ENCODE measurements at places on chromosomes 12 and 14.
A peak's percentile ranks its signal among the peaks of the same experiment; 100 is the strongest.

GRCh38 chr14:33880330-33880729 lies 70.5 kb downstream of the EGLN3 start:
- DNase-seq, result no peak

GRCh38 chr12:52354200-52354599 lies 13.1 kb downstream of the KRT85 start:
- no peak for DNase-seq

- DNase-seq, result no peak
Observed at GRCh38 chr12:62588916-62589315, 122.3 kb downstream of the MON2 start.

DNA sequence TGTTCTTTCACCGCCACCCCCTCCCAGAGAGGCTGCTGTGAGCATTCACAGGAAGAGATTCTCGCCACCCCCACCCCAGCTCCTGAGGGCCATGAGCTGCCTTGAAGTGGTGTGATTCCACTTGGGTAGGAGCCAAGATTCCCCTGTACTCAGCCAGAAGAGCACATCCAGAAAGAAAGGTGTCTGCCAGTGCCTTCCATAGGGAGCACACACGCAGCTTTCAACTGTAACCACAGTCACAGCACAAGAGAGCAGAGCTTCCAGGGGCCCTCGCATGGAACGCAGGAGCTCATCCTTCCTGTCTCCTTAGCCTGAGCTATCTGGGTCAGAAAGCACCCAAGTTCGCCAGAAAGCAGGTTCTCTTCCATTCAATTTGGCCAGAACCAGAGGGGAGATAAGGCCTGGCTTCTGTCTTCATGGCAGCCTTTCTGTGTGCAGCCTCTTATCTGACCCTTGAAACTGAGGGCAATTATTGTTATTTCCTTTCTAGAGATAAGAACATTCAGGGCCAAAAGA lies 66.6 kb upstream of the SCN8A start:
- no peak for DNase-seq

GRCh38 chr12:116380108-116380507 lies 102.6 kb upstream of the MED13L start:
- no peak for DNase-seq

- no peak for DNase-seq
Observed at GRCh38 chr12:18071336-18071735, 18.7 kb downstream of the RERGL start.

GRCh38 chr14:55589171-55589570 lies 9.2 kb downstream of the KTN1 start:
- DNase-seq, result no peak

GRCh38 chr12:17695495-17695894 lies 394.5 kb downstream of the RERGL start:
- no peak for DNase-seq

GRCh38 chr12:109513051-109513450 lies 35.6 kb downstream of the UBE3B start:
- no peak for DNase-seq

GRCh38 chr12:71107936-71108335 lies 49.9 kb downstream of the TSPAN8 start:
- DNase-seq, result no peak

- no peak for DNase-seq
Observed at GRCh38 chr12:51872689-51872981, 15.3 kb upstream of the ANKRD33 start.

GRCh38 chr12:5195691-5196090 lies 152.0 kb downstream of the KCNA5 start:
- no peak for DNase-seq

- DNase-seq, result no peak
Observed at GRCh38 chr12:2224961-2225360, 172.2 kb downstream of the CACNA1C start.

DNA sequence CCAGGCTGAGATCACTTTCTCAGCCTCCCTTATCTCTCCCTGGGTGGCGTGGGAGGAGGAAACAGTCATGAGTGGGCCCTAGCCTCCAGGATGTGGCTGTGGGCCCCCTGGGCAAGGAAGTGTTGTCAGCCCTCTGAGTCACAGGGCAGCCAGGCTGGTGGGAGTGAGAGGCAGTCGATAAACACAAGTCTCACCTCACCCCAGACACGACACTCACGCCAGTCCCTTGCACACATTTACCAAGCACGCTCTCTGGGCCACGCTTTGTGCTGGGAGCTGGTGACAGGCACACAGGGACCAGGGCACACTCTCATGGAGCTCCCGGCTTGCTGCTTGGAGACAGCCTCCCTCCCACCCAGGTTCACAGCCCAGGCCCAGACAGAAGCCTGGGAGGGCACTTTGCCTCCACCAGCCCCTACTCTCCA lies 1.9 kb upstream of the KRT79 start:
- DNase-seq, result peak; percentile 82

DNA sequence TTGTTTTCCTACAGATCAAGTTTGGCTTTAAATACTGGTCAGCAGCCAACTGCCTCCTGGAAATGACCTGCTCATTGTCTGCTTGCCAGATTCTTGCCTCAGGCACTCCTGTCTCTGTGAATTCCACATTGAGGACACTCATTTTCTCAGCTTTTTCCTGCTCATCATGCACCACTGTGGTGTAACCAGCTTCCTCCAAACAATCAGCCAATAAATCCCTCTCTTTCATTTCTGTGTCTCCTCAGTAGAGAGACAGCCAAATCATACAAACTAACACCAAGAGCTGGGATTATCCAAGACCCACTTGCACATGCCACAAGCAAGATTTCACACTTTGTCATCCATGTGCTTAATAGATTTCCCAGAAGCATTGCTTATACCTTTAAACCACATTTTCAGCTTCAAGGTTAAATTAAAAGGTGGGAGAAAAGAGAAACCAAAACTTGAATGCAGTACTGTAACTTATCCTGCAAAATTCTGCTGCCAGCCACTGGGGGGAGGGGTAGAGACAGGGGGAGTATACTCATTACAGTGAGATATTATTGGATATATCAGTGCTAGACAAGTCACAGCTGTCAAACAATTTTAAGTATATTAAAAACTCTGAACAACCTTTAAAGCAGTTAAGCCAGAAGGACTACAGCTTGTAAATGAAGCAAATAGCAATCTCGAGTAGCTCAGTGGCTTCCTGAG lies 105.0 kb downstream of the PPP2R5E start:
- peak; percentile 14 for DNase-seq

DNA sequence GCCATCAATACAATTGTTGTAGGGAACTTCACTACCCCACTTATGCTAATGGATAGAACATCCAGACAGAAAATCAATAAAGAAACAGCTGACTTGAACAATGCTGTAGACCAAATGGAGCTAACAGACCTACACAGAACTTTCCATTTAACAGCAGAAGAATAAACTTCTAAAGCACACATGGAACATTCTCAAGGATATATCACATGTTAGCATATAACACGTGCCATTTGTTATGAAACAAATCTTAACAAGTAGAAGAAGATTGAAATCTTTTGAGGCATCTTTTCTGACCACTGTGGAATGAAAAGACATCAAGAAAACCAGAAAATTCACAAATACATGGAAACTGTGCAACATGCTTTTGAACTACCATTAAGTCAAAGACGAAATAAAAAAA lies 62.5 kb upstream of the RNU6-8 start:
- no peak for DNase-seq

- no peak for DNase-seq
Observed at GRCh38 chr12:129195081-129195480, 341.8 kb downstream of the GLT1D1 start.

- no peak for DNase-seq
Observed at GRCh38 chr14:90894241-90894640, 78.0 kb upstream of the TTC7B start.

DNA sequence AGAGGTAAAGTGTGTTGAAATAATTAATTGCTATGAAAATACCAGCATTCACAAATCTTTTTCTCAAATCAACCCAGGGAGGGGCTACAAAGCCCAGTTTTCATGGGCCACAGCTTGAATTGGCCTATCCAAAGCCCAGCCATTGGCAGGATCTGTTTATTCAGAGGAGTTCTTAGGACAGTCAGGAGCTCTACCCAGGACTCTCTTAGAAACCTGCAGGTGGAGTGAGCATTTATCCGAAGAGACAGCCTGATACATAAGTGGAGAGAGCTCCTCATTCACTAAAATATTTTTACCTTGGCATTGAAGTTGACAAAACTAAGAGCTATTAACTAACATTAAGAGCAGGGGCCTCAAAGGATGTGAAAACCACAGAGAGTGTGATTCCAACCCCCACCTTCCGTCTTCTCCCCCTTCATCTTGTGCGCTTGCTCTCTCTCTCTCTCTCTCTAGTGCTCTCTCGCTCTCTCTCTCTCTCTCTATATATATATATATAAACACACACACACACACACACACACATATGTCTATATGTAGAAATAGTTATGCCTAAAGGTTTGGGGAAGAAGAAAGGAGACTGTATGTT lies 315.5 kb downstream of the SNAPC1 start:
- DNase-seq, result peak; percentile 14

- DNase-seq, result no peak
Observed at GRCh38 chr14:81437244-81437643, 37.1 kb upstream of the STON2 start.

DNA sequence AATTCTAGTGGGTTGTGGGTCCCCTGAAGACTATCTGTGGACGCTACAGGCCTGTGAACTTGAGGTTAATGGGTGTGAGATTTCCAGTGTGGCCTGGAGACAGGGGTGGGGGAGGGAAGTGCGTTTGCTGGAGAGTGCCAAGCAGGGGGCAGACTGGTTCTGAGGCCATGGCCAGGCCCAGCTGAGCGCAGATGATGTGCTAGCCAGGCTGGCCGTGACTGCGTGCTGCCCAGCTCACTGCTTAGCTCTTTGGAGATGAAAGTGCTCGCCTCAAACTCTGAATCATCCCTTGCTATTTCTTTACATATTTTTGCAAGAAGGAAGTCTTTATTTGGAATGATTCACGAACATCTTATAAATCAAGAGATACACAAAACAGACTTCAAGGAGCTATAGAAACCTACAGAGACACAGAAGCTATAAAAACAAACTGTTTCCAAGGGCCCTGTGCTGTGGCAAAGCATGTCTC lies 75.2 kb upstream of the PLEKHG3 start:
- DNase-seq, result no peak

DNA sequence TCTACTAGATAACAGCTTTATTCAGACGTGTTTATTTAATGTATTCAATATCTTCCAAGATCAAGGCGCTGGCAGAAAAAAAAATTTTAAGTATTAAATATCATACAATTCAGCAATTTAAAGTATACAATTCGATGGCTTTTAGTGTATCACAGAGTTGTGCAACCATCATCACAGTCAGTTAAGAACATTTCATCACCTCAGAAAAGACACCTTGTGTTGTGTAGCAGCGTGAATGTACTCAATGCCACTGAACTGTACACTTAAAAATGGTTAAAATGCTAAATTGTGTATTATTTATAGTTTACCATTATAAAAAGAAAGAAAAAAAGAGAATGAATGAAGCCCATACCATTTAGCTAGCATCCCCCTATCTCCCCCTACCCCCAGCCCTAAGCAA lies 96.4 kb downstream of the RIN3 start:
- DNase-seq, result no peak

DNA sequence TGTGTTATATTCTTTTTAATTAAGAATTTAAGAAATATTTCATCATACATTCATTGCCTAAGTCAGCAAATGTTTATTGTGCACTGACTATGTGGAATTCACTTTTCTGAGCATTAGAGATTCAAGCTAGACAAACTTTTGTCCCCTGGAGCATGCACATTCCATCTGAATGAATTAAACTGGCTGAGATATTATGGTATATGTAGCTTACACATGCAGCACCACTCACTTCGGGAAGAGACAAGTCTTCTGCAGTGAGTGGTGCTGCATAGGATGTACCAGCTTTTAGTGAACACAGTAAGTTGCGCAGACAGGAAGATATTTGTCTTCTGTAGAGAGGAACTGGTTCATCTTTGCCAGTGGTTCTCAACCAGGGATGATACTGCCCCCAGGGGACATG lies 318.4 kb downstream of the SYT1 start:
- no peak for DNase-seq

GRCh38 chr12:53198486-53199110 lies 8.5 kb downstream of the ITGB7 start:
- DNase-seq, result no peak

GRCh38 chr14:92959189-92959531 lies 36.2 kb downstream of the CHGA start:
- DNase-seq, result no peak

- DNase-seq, result no peak
Observed at GRCh38 chr14:35471803-35472202, 62.2 kb upstream of the INSM2 start.

- no peak for DNase-seq
Observed at GRCh38 chr12:71591601-71592000, 72.0 kb downstream of the ZFC3H1 start.

GRCh38 chr12:5516371-5517241 lies 84.7 kb downstream of the NTF3 start:
- no peak for DNase-seq

DNA sequence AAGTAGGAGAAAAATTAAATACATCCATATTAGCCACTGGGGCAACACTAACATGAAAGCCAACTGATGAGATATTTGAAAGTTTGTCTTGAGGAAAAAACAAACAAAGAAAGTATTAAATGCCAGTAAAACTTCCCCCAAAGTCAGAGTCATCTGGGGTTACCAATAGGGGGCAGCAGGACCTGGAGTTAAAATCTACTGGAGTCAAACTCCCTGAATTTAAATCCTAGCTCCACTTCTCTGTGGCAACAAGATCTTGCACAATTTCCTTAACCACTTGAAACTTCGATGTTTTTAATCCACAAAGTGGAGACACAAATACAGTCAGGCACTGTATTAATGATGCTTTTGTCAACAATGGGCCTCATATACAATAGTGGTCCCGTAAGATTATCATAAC lies 14.4 kb downstream of the PLEKHG7 start:
- no peak for DNase-seq

DNA sequence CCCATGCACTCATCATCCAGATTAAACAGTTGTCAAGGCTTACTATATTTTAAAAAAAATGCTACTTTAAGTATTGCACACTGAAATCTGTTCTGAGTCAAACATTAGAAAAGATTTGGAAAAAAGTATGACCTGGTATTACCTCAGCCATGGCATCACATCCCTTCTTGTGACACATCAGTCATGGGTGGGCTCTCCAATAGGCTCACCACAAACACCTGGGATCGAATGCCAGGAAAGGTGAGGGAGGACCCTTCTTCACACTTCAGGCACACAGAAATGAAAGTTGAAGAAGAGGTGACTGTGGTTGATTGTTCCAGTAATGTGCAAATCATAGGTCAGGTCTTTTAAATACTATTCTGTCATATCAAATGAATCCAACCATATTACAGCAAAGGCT lies 36.6 kb upstream of the GZMB start:
- peak; percentile 74 for DNase-seq

DNA sequence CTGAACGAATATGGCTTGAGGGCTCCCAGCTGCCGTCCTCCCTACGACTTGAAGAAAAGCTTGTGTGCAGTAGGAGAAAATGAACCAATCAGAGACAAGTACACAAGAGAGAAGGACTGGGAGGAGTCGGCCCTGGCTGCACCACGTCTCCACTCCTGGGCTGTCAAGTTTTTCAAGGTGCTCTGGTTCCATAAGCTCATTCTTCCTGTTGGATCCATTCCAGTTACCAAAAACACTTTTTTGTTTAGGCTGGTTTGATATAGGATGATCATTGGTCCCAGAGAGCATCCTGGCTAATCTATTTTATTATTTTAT lies 2.8 kb upstream of the A2ML1 start:
- no peak for DNase-seq
